ENCODE measurements at places on chromosomes 4 and X.

- DNase-seq: no peak
These were observed 106.6 kb downstream of the CEP135 start for GRCh38 chr4:56055027-56055977.

GRCh38 chrX:146238173-146238572, 420.5 kb downstream of the SLITRK2 start:
- DNase-seq: no peak

DNA sequence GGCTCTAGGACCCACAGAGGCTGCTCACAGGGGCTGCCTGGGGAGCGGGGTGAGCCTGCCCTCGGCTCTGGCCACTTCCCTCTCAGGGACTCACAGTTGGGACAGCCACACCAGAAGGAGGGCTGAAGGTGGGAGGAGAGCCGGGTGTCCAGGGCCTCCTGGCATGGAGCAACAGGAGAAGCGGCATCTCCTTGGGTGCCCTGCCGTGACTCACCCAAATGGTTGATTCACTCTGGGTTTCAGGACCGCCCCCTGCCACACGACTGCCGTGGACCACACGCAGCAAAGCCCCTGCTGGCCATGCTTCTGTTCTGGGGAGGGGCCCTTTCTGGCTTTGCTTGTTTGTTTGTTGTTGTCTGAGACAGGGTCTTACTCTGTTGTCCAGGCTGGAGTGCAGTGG, 86.0 kb upstream of the AFAP1 start:
- no peak for DNase-seq

DNA sequence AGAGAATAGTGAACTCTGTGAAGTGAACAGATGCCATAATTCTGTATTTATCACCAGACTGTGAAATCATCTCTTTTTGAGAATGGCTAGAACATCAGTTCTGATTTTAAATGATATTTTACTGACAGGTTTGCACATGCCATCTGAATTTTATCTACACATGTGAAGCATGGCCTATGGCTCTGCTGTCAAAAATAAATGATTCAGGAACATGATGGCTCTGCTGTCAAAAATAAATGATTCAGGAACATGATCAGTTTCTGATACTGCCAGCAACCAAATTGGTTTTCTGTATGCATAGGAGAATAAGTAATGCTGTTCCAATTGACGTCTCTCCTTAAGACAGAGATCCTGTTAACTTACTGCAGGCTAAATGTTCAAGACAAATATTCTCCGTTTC, 70.6 kb upstream of the TLL1 start:
- no peak for DNase-seq

GRCh38 chrX:154056770-154057241, 37.1 kb upstream of the IRAK1 start:
- DNase-seq: no peak

DNA sequence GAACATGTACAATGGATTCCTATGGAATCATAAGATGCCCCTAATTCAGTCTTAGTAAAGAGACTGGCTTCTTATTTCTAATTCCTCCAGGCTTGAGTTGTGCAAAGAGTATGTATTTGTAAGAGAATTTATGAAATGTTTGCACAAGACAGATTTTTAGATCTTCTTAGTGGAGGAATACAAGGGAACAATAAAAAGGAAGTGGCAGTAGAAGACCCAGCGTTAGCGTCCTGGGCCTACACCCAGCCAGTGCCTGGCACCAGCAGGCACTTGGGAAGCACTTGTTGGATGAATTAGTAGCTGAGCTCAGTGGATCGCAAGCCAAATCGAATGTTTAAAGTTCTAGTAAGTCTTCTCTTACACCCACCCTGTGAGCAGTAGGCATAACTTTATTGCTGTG, 157.4 kb downstream of the PTTG2 start:
- no peak for DNase-seq

DNA sequence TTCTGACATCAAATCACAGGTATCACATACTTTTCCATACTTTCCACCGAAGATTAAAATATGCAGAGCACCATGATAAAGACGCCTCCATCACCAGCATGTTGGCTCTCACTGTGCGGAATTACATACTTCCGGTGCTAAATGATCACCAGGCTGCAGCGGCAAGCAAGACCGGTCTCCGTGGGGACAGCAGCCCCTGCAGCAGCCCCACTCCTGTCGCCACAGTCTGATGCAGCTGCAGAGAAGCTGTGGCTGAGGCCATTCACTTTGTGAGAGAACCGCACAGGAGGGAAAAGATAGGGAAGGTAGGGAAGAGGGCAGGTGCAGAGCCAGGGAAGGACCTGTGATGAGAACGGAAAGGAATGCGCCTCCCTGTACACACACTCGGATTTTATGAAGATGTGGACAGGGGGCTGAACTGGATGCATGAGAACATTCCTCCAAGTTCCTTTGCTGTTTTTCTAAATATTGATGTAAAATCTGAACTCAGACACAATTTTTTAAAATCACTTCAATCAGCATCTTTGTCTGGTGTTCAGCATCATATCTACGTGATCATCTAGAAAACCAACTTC, 38.3 kb downstream of the AFAP1 start:
- no peak for DNase-seq

GRCh38 chrX:1521459-1521956, 15.5 kb downstream of the P2RY8 start:
- DNase-seq: no peak

DNA sequence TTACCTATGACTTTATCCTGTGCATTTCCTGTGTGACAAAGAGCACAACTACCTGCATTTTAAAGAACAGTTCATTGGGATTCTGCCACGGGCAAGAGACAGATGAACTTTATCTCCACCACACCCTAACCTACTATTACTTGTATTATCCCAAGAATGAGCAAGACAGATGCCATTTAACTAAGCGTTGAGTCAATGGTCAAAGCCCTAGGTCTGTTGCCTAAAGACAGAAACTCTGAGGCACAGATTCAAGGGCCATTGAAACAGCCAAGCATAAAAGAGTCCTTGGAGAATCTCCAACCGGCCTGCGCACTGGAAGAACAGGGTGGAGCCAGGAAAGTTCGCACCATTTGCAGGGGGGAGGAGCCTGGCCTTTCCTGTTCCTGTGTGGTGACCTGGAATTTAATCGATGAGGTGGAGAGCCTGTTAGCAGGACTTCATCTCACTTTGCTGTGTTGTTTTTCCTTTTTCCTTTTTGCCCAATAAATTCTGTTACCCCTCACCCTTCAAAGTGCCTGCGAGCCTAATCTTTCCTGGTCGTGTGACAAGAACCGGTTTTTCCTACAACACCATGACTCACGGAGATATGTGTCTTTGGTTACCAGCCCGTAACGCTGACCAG, 146.4 kb upstream of the DIAPH2 start:
- no peak for DNase-seq

GRCh38 chr4:142278663-142279062, 567.4 kb downstream of the INPP4B start:
- DNase-seq: no peak

- DNase-seq: no peak
These were observed 5.1 kb upstream of the ASMT start for GRCh38 chrX:1609762-1610161.

- no peak for DNase-seq
These were observed 90.0 kb downstream of the SORBS2 start for GRCh38 chr4:185722029-185722316.

DNA sequence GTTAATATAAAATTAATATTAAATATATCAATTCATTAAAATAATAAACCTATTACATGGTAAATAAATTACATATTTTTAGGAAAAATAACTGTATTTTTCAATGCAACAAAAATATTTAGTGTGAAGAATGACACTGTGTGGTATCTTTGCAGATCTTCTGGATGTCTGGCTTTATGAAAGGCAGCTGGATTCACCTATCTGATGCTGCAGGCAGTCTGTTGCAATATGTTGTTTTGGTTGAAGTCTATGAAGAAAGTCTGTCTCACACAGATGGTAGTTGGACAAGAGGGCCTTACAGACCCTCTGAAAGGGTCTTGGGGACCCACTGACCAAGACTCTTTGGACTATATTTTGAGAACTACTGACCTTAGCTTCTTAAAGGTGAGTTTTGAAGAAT, 89.1 kb upstream of the TMEM150C start:
- no peak for DNase-seq

- DNase-seq: no peak
These were observed 30.8 kb downstream of the ZNF827 start for GRCh38 chr4:145907812-145908211.

GRCh38 chrX:53374222-53374820, 48.1 kb downstream of the SMC1A start:
- DNase-seq: no peak

GRCh38 chrX:121733514-121733913, 686.1 kb downstream of the GLUD2 start:
- no peak for DNase-seq

GRCh38 chr4:70623323-70623722, 5.2 kb upstream of the ENAM start:
- DNase-seq: no peak

GRCh38 chr4:1053080-1053661, 41.7 kb downstream of the FGFRL1 start:
- DNase-seq: no peak

DNA sequence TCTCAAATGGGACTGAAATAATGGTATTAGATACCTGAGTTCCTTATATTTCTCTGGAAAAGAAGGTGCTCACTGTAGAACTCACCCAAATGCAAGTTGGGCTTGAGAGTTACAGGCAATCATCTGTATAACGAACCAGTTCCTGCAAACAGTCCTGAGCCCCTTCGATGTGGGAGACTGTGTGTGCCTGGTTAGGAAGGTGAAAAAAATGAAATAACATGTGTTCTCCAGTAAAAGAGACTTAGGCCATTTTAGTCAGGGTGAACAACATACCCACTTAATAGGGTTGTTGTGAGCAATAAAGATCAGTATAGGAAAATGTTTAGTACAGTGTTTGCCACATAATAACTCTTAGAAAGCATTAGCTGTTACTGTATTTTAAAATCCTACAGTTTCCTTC, 23.4 kb downstream of the STIM2 start:
- DNase-seq: no peak

- DNase-seq: no peak
These were observed 463.4 kb upstream of the GRID2 start for GRCh38 chr4:91840359-91840758.

DNA sequence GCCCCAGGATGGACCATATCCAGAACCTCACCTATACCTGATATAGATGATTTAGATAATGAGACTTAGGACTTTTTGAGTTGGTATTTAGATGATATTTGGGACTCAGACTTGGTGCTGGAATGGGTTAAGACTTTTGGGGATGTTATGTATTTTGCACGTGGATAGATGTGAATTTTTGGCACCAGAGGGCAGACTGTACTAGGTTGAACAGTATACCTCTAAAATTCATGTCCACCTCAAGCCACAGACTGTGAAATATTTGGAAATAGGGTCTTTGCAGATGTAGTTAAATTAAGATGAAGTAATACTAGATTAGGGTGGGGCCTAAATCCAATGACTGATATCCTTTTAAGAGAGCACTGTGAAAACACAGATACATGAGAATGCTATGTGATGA, 15.6 kb downstream of the RBM41 start:
- no peak for DNase-seq

- no peak for DNase-seq
These were observed 222.2 kb upstream of the DKK2 start for GRCh38 chr4:107258359-107258758.

GRCh38 chr4:28879178-28879577, 1841.0 kb upstream of the PCDH7 start:
- no peak for DNase-seq

GRCh38 chrX:96713303-96713702, 28.7 kb downstream of the DIAPH2 start:
- no peak for DNase-seq

DNA sequence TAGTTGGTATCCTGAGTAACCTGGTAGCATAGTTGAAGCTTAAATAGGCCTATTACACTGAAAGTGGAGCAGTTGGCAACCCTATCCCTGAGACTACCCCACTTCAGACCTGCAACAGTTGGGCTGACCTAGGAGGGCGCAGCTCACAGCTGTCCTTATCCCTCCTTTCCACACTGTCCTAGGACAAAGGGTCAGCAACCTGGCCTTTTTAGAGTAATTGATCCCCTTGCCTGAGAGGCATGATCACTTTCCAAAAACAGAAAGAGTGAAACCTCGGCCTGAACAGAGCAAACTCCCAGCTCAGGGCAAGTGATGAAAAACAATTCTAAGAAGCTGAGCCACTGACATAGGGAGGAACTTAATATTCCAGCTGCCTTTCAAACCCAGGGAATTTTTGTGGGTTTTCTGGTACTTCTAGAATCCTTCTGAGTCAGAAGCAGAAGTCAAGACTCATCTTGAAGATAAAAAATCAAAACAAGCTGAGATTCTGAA, 94.9 kb upstream of the MYOZ2 start:
- no peak for DNase-seq

DNA sequence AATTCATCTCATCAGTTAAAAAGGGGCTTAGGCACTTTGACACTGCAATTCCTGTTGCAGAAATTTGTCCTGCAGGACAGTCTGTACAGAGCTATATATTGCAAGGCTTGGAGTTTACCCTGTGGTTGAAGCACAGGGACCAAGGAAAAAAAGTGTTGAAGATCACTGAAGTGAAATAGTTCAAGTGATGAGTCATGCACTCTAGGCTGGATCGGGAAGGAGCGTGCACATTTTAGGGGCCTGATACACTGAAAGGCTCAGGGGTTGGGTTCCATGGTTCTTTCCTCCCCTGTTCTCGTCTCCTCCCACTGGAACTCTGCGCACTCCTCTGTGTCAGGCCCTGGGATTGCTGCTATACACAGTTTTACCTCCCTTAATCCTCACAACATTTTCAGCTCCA, 104.9 kb upstream of the ARMCX2 start:
- no peak for DNase-seq

DNA sequence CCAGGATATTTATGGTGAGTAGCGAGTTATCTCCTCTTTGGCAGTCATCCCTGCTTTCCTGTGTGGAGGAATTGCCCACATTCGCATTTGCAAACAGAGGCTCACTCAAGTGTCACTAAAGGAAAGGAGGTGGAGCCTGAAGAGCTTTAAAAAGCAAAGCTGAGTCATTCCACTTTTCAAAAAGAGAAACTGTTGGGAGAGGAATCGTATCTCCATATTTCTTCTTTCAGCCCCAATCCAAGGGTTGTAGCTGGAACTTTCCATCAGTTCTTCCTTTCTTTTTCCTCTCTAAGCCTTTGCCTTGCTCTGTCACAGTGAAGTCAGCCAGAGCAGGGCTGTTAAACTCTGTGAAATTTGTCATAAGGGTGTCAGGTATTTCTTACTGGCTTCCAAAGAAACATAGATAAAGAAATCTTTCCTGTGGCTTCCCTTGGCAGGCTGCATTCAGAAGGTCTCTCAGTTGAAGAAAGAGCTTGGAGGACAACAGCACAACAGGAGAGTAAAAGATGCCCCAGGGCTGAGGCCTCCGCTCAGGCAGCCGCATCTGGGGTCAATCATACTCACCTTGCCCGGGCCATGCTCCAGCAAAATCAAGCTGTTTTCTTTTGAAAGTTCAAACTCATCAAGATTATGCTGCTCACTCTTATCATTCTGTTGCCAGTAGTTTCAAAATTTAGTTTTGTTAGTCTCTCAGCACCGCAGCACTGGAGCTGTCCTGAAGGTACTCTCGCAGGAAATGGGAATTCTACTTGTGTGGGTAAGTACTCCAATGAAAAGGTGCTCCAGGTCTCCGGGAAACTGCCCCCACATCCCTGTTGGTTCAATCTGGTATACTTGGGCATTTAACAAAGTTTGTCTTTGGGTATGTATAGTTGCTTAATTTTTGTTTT, at the start of gene EGF:
Gene EGF (plus strand): TSS at position 178 of the 890 bp plus-strand sequence. CDS start 453 bp downstream, at position 631.
- DNase-seq: no peak

GRCh38 chrX:122788216-122788615, 395.9 kb upstream of the GRIA3 start:
- no peak for DNase-seq

GRCh38 chrX:154541896-154542722, 4.5 kb downstream of the G6PD start:
- DNase-seq: peak; percentile 21

GRCh38 chr4:173879509-173879908, 349.5 kb upstream of the HAND2 start:
- no peak for DNase-seq
